Type B pancreatic cell (in vitro differentiated cells): ENCODE measurements at places on chromosomes 5 and 9. TPM values are rescaled to one million over a fixed set of nuclear protein-coding genes. Genes with fewer than 3 reads are reported as not detected.

The RLN1 gene
- total RNA-seq = 0.41 and 1.9 TPM in 2 replicates

The UBE2R2 gene
- 47.3 and 55.9 TPM in 2 replicates for total RNA-seq

- no peaks in the 10 kb centered on the region for H3K27me3 ChIP-seq
- no peaks in the 10 kb centered on the region for H3K36me3 ChIP-seq
Measured at GRCh38 chr5:98606961-98607360, 166.5 kb upstream of the RGMB start.

DNA sequence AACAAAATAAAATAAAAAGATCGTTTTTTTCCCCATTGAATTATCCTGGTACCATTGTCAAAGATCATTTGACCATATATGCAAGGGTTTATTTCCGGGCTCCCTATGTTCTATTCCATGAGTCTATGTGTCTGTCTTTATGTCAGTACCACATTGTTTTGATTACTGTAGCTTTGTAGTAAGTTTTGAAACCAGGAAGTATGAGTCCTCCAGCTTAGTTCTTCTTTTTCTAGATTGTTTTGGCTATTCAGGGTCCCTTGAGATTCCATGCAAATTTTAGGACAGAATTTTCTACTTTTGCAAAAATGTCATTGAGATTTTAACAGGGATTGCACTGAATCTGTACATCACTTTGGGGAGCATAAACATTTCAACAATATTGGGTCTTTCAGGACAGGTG lies 18.7 kb upstream of the EEIG1 start:
- peaks cover 10% of the 10 kb centered on the region for H3K4me1 ChIP-seq
- no peaks in the 10 kb centered on the region for H3K27me3 ChIP-seq
- no peaks in the 10 kb centered on the region for H3K36me3 ChIP-seq
- no peak for DNase-seq

- DNase-seq = no peak
- H3K27ac ChIP-seq = no peak overlapping the region
- H3K27me3 ChIP-seq = peaks cover 18% of the 10 kb centered on the region
- H3K4me3 ChIP-seq = no peak overlapping the region
- H3K4me1 ChIP-seq = peaks cover 22% of the 10 kb centered on the region
Measured at GRCh38 chr9:88824711-88825110, 166.6 kb upstream of the S1PR3 start.
